ENCODE measurements at places on chromosomes 11 and 22.

DNA sequence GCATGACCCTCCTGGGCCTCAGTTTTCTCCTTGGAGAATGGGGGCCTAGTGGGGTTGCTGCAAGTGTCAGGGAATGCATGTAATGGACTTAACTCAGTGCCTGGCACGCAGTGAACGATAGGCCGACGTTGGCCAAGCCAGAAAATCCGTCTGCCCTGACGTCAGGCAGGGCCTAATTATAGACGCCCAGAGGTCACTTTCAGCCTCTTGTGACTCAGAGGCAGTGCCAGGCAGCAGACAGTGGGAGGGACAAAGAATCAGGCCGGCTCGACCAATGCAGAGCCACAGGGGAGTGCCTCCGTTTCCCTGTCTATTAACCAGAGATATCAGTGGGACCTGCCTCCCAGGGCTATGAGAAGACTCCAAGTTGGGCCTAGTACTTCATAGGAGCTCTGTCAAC lies 115.0 kb downstream of the MN1 start:
- DNase-seq: peak; percentile 78

GRCh38 chr11:123144707-123145106 lies 50.3 kb downstream of the CLMP start:
- no peak for DNase-seq

DNA sequence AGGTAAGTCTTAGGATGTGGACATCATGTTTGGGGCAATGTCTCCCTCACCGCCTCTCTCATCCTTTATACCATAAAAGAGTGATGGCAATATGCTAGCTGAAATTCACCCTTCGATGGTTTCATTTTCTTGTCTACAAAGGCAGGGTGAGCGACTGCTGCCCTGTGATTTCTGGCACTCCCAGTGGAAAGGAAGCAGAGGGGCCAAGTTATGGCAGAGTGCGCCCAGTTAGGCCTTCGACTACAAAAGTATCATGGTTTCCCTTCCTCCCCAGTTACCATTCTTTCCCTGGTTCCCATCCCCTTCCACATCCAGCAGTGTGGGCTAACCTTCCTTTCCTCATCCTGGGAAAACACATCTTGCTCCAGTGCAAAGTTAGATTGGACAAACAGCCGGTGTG lies 43.8 kb downstream of the SNX19 start:
- DNase-seq: no peak

- DNase-seq: no peak
Observed at GRCh38 chr22:35275580-35275979, 18.3 kb downstream of the HMGXB4 start.
